Cardiac atrium fibroblast (primary cell): ENCODE measurements at places on chromosomes 16 and 17. TPM values are rescaled to one million over a fixed set of nuclear protein-coding genes. Genes with fewer than 3 reads are reported as not detected.

MLYCD gene
- total RNA-seq, result 2.0 and 2.8 TPM in 2 replicates

CCL8 gene
- 0.16 TPM in 1 of 2 replicates, not detected in the other for total RNA-seq

TNFSF12 gene
- 39.2 and 40.1 TPM in 2 replicates for total RNA-seq

ABCC11 gene
- not detected in 2 replicates for total RNA-seq

MYH8 gene
- not detected in 2 replicates for total RNA-seq

PRKAR1A gene
- total RNA-seq, result 129 and 138 TPM in 2 replicates

CA4 gene
- not detected in 2 replicates for total RNA-seq

SDK2 gene
- not detected in 2 replicates for total RNA-seq

IGF2BP1 gene
- under 0.01 and 0.32 TPM in 2 replicates for total RNA-seq
